ENCODE measurements at places on chromosomes 2 and 18. TPM values are rescaled to one million over a fixed set of nuclear protein-coding genes. Genes with fewer than 3 reads are reported as not detected.

CHRNG gene
- total RNA-seq, result not detected

NOL4 gene
- total RNA-seq, result not detected

KHK gene
- total RNA-seq, result 1.3 TPM

KCTD1 gene
- total RNA-seq, result 13.9 TPM

SLC30A3 gene
- 0.32 TPM for total RNA-seq

DNAJC5G gene
- not detected for total RNA-seq

CD207 gene
- total RNA-seq, result not detected

VWC2L gene
- under 0.01 TPM for total RNA-seq

CRIM1 gene
- 949 TPM for total RNA-seq

NPAS2 gene
- 13.9 TPM for total RNA-seq

SLC1A4 gene
- 7.8 TPM for total RNA-seq

PSMA8 gene
- not detected for total RNA-seq

RGPD8 gene
- total RNA-seq, result 12.6 TPM

IMPA2 gene
- 41.5 TPM for total RNA-seq

BUB1 gene
- total RNA-seq, result 37.1 TPM

ANKRD29 gene
- 0.43 TPM for total RNA-seq

MYO5B gene
- total RNA-seq, result under 0.01 TPM

DSG2 gene
- 2.6 TPM for total RNA-seq

CTIF gene
- 86.4 TPM for total RNA-seq

Data from fibroblast of villous mesenchyme (primary cell).